Stimulated activated CD4-positive, alpha-beta T cell treated with anti-CD3 and anti-CD28 coated beads, Interleukin-4, amount 100 ng/mL, for 24 hours (primary cell): ENCODE measurements at places on chromosomes 1 and 21.

GRCh38 chr1:91549041-91549735, 48.5 kb downstream of the CDC7 start:
- peak; percentile 16 for DNase-seq

- DNase-seq = no peak
Measured at GRCh38 chr21:42272984-42273600, 42.1 kb downstream of the TFF3 start.

- DNase-seq = no peak
Measured at GRCh38 chr1:2606396-2606880, 19.9 kb downstream of the PRXL2B start.

DNA sequence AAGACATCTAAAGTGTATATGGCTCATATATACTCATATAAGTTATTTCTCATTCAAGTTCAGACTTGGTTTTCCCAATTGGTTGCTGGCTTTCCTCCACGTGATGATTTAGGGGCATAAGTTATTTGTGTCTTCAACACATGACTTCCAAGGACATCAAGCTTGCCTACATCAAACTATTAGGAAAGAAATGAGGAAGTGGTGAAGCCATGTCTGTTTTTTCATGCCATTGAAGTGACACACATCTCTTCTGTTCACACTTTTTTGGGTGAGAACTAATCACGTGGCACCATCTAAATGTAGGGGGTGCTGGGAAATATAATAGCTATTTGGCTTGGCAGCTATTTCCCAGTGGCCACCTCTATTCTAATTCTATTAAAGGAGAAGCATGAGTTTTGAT, 282.1 kb downstream of the OMA1 start:
- DNase-seq = no peak

DNA sequence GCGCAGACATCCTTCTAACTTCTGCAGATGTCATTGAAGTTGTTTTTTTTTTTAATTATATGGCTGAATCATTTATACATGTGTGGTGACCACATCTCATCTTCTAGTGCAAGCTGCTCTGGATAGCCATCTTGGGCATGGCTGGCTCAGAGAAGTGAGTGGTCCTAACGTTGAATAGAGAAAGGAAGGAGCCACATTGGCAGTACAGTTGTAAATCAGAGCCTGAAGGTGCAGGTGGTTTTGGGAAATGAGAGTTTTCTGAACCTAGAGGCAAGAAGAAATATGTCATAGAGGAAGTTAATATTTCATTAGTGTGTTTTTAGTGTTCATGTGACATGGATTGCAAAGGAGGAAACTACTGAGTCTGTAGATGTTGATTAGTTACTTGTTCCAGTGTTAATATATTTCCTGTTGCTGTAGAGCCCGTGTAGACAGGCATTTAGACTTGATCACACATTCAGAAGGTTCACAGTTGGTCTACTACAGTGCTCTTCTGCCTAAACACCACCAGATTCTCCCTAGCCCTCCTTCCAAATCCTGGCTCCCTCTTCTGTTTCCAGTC, 163.7 kb downstream of the ROR1 start:
- no peak for DNase-seq

DNA sequence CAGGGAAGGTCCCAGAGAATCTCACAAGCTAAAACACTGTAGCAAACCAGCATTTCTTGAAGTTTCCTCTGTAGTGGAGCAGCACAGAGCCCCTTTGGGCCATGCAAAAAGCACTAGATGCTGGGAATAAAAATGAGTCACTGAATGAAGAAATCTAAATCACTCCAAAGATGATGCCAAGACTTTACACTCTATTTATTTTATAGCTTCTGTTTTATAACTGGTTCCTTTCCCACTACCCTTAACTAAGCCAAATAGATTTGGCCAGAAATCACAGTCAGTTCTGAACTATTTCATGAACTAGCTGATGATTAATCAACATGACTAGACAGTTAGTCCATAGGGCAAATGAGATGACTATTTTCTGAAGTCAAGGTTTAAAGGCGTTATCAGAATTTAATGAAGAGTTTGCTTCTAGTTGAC, 89.5 kb downstream of the SCMH1 start:
- no peak for DNase-seq

GRCh38 chr1:108017698-108018097, 52.7 kb upstream of the VAV3 start:
- DNase-seq = no peak

- DNase-seq = no peak
Measured at GRCh38 chr1:217605390-217605789, 25.5 kb downstream of the GPATCH2 start.

GRCh38 chr21:40531431-40532110, 315.4 kb downstream of the DSCAM start:
- DNase-seq = no peak

GRCh38 chr1:55192093-55192492, 23.1 kb downstream of the USP24 start:
- no peak for DNase-seq

- DNase-seq = no peak
Measured at GRCh38 chr21:29669416-29669815, 270.4 kb downstream of the GRIK1 start.

DNA sequence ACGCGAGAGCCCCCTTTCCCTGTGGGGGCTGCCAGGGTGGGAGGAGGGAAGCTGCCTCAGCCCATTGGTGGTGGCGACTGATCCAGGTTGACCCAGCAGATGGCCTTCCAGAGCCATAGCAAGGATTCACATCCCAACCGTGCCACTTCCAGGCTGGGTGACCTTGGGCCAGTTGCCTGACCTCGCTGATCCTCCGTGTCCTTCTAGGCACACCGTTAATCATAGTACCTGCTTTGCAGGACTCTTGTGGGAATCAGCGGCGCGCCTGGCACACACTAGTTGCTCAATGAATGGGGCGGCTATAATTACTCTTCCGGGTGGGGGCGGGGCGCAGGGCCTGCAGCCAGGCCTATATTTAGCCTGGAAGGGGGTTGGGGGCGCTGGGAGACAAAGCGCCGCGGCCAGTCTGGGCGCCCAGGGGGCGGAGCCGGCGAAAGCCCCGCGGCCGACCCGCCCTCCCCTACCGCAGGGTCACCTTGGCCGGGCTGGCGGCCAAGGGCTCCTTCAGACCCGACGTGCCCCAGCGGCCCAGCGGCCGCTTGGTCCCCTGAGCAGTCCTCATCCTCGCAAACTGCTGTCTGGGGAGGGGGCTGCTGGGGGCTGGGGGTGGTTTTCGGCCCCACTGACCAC, 5.1 kb downstream of the HSPB7 start:
- peak; percentile 21 for DNase-seq

DNA sequence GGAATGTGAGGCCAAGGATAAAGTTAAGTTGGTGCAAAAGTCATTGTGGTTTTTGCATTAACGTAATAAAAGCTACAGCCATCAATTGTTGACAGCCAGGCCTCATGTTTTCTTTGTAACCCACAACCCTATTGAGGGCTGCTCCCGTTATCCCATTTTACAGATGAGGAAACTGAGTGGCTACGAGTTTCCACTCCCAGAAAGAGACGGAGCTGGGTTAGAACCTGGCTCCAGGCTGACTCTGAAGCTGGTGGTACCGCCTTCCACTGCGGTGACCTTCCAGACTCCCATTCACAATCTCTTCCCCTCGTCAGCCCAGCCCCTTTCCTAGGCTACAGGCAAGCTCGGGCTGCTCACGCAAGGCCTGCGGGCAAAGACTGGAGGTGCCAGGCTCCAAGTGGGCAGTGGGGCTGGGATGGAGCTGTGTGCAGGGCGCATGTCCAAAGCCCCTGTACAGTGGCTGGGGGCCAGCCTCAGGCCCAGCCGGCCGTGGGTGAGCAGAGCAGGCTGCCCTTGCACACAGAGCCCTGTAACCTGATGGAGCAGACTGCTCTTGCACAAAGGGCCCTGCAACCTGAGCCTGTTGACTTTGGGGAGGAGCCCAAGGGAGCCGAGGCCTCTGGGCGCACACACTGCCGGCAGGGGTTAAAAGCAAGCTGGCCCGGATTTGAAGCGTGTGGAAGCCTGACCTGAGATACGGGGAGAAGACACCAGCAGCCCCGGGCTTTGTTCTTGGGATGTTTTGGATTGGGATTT, 97.4 kb upstream of the TMPRSS2 start:
- DNase-seq = no peak

GRCh38 chr1:36095760-36096405, 7.2 kb downstream of the ADPRS start:
- no peak for DNase-seq

DNA sequence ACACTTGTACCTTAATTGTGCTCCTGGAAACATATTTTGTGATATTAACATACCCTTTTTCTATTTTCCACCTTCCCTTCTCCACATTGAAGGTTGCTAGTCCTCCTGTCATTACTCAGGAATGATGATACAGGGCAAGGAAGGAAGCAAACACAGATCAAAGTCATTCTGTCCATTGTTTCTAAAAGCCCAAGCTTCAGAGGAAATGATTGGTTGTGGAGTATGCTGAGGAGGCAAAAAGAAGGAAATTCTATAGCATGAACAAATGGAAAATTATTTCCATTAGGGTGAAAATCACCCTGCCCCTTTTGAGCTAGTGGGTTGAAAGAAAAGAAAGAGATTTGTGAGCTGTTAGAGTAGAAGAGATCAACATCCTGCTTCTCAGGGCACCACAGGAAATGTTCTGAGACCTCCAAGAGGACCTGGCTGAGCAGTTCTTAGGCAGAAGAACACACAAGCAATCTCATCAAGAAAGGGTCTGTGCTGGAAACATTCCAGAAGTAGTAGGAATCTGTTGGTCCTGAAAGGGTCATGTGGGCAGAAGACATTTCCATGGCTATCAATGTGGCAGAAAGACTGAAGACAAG, 29.0 kb upstream of the PRRX1 start:
- DNase-seq = no peak

DNA sequence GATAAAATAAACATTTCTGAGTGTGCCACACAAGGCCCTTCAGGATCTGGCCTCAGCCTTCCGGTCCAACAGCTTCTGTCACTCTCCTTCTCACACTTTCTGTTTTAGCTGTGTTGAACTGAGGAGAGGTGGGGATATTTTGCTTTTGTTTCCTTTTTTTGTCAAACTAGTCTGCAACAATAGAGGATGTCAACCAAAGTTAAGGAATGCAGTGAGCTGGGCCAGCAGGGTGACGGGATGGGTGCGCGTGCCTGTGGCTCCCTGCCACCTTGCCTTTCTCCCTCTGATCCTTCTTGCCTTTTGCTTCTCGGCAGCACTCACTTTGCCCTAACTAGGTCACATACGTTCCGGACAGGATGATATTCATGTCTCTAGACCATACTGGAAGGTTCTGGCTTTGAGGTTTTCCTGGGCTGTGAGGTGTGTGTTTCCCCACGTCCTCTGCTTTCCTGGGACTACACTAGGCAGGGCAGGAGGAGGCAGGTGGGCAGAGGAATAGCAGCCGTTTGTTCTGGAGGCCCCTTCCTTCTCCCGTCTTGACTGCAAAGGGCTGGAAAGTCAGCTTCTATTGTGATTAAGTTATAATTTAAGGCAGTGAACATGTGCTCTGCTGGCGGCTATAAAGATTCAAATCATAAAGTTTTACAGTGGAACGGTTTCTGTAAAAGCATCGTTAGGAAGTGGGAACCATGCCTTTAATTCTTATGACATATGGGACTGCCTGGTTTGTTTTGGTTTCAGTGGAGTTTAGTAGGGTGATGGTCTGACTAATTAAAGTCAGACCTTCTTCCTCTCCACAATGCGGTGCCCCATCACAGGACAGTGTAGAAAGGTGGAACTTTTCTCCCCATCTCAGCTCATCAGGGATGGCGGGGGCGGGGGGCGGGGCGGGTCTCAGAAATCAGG, 67.8 kb downstream of the RNF220 start:
- no peak for DNase-seq

- peak; percentile 12 for DNase-seq
Measured at GRCh38 chr1:205812271-205812877, 624 bp downstream of the SLC41A1 start.

GRCh38 chr1:20348326-20348915, 57.7 kb downstream of the VWA5B1 start:
- DNase-seq = no peak

GRCh38 chr21:31347435-31348032, 3.5 kb upstream of the TIAM1 start:
- no peak for DNase-seq

GRCh38 chr1:111848852-111849545, 93.3 kb downstream of the DDX20 start:
- DNase-seq = no peak

GRCh38 chr1:230077011-230077410, 10.0 kb downstream of the GALNT2 start:
- DNase-seq = no peak

- DNase-seq = no peak
Measured at GRCh38 chr1:44566281-44567046, 107.8 kb downstream of the TMEM53 start.

- DNase-seq = no peak
Measured at GRCh38 chr1:16717336-16718098, 22.8 kb upstream of the RNU1-4 start.

DNA sequence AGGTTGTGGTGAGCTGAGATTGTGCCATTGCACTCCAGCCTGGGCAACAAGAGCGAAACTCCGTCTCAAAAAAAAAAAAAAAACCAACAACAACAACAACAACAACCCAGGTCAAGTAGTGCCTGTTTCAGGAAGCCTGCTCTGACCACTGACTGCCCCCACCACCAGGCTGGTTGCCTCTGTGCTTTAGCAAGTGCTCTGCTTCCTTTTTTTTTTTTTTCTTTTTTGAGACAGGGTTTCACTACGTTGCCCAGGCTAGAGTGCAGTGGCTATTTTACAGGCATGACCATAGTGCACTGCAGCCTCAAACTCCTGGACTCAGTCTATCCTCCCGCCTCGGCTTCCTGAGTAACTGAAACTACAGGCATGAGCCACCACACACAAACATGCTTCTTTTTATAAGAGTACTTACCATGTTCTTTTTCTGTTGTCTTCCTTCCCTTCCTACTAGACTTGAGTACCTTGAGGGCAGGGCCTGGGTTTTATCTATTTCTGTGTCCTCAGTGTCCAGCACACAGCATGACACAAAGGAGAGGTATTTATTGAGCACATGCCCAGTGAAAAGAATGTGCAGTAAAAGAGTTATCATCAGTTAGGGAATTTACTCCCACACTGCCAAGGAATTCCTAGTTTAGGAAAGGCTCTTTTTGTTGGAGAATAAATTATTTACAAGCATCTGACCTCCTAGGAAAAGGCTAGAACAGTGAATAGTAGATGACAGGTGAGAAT, 9.9 kb upstream of the COA7 start:
- DNase-seq = no peak
